Vagina (tissue), 2 donors: ENCODE measurements at places on chromosomes 3 and 15.

GRCh38 chr3:62696011-62696410 lies 179.2 kb downstream of the CADPS start:
- no peaks in the 10 kb centered on the region for H3K36me3 ChIP-seq
- no peak overlapping the region for H3K27ac ChIP-seq
- no peaks in the 10 kb centered on the region for H3K4me1 ChIP-seq
- H3K27me3 ChIP-seq = no peaks in the 10 kb centered on the region
- H3K4me3 ChIP-seq = no peak overlapping the region

- H3K4me1 ChIP-seq = peaks cover 98% of the 10 kb centered on the region
- H3K4me3 ChIP-seq = peak overlapping the region; percentile 4
- H3K36me3 ChIP-seq = no peaks in the 10 kb centered on the region
Measured at GRCh38 chr3:129598000-129598381, 8.5 kb downstream of the PLXND1 start.

GRCh38 chr15:67723294-67724024 lies 101.8 kb upstream of the SKOR1 start:
- DNase-seq = no peak
- H3K36me3 ChIP-seq = no peaks in the 10 kb centered on the region
- no peak overlapping the region for H3K4me3 ChIP-seq
- H3K27ac ChIP-seq = no peak overlapping the region
- H3K4me1 ChIP-seq = no peaks in the 10 kb centered on the region

DNA sequence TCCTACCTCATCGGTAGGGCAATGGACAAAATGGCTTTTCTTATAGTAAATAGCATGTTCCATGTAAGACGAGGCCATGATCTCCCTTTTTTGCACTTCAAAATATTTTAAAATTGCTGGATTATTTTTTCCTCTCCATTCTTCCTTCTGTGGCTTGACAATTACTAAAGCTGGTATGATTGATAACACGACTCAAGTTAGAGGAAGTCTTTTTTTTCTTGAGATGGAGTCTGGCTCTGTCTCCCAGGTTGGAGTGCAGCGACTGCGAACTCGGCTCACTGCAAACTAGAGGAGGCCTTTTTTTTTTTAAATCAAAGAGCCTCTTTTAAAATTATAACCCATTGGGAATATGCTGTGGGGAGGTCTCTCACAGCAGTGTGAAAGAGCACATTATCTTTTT lies 124.5 kb upstream of the TBL1XR1 start:
- H3K4me1 ChIP-seq = peaks cover 9% of the 10 kb centered on the region
- H3K27ac ChIP-seq = no peak overlapping the region
- no peaks in the 10 kb centered on the region for H3K27me3 ChIP-seq
- H3K4me3 ChIP-seq = no peak overlapping the region
- no peak for DNase-seq

- H3K27me3 ChIP-seq = no peaks in the 10 kb centered on the region
- peak overlapping the region; percentile 9 for H3K27ac ChIP-seq
- H3K36me3 ChIP-seq = no peaks in the 10 kb centered on the region
- no peak overlapping the region for H3K4me3 ChIP-seq
Measured at GRCh38 chr15:95880630-95881029, 449.9 kb upstream of the NR2F2 start.
